SHP77 treated with DMSO at 0.1 percent for 48 hours (cell line): ENCODE measurements at places on chromosomes 11 and 22.

- DNase-seq, result no peak
These were observed 44.6 kb downstream of the ANKRD42 start for GRCh38 chr11:83238111-83238510.

GRCh38 chr22:44639891-44640617, 62.0 kb upstream of the PRR5 start:
- DNase-seq, result no peak

- DNase-seq, result no peak
These were observed 57.9 kb downstream of the ST3GAL4 start for GRCh38 chr11:126413426-126413825.

DNA sequence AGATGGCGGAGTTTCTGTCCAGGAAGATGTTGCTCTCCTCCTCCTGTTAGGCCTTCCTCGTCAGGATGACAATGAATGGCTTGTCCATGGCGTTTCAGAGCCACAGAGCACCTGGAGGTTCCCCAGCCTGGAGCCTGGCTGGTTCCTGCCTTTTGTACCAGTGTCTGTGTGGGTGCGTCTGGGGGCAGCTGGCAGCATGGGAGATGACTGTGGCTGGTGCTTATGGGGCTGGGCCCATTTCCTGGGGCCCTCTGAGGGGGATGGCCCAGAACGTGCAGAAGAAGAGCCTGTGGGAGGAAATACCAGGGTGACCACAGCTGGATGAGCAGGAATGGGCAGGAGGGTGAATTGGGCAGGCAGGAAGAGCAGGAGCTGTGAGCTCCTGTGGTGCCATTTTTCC, 6.7 kb downstream of the SLC37A2 start:
- no peak for DNase-seq

- no peak for DNase-seq
These were observed 16.2 kb upstream of the ST3GAL4 start for GRCh38 chr11:126339073-126339862.

- DNase-seq, result no peak
These were observed 273.9 kb upstream of the CHORDC1 start for GRCh38 chr11:90496722-90497121.

DNA sequence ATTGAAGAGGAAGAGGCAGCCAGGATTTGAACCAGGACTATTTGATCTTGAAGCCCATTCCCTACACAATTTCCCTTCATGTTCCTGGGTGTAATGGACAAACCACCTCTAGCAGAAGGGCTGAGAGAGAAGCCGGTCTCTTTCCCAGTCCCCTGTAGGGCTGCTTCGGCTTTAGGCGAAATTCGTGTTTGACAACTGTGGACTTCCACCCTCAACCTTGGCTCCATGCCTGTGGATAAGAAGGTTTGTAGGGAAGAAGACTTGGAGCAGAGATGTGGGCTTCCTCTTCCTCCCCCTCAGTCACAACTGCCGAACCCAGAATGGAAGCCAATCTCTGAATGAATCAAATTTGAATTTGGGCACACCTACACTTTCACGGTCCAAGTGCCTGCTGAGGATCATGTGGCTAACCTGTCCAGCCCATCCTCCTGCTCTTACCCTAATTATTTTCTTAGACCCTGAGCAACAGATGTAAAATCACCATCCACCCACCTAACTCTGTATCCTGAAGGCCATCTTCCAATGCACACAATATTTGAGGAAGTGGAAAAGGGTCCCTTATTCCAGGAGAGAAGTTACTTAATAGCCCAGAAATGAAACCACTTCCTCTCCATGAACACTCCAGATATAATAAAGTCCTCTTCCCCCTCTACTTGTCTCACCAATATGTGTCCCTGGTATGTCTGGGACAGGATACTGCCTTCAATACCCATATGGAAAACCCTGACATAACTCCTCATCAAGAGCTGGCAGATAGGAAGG, 10.1 kb upstream of the SCN2B start:
- DNase-seq, result no peak

- DNase-seq, result no peak
These were observed 86.9 kb upstream of the NNMT start for GRCh38 chr11:114209343-114209742.

DNA sequence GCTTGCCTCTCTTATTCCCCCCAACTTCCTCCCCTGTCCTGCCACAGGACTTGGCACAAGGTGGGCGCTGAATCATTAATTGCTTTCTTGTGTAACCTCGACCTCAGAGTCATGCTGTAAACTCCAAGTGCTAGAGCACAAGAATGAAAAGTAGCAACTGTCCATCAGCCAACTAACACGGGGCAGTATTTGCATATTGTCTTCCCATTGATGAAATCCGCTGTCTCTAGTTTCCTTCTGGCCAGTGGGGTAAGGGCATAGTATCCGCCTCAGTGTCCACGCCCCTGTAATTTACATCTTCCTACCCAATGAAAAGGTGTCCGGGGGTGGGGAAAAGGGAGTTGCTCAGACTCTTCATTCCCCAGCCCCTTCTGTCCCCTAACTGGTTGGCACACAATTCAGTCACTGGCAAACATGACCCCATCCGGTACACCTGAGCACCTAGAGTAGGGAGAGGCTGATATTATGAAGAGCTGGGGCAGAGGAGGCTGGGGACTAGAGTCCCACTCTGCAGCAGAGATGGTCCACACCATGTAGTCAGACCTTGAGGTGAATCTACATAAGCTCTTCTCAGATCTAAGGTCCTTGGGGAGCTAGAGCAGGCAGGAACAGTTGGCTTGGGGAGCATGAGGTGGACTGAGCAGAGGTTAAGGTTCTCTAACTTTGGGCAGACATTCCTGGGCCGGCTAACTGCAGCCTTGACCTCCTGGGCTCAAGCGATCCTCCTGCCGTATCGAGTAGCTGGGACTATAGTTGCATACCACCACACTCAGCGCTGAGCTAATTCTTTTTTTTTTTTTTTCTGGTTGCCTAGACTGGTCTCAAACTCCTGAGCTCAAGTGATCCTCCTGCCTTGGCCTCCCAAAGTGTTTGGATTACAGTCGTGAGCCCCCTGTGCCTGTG, 6.8 kb upstream of the GGA1 start:
- DNase-seq, result peak; percentile 6

DNA sequence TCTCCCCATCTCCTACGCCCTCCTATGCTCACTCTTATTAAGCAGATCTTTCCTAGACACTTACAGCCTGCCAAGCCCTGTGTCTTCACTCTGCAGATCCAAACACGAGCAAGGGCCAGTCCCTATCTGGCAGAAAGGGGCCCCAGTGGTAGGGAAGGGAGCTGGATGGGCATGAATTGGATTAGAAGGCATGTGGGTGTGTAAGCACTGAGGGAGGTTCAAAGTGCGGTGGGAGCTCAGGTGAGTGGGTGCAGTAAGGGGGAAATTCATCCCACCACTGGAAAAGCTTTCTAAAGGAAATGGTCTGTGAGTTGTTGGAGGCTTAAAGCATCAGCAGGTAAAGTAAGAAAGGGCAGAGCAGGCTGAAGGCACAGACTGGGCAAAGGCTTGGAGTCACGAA, 5.5 kb downstream of the TMEM132A start:
- no peak for DNase-seq

DNA sequence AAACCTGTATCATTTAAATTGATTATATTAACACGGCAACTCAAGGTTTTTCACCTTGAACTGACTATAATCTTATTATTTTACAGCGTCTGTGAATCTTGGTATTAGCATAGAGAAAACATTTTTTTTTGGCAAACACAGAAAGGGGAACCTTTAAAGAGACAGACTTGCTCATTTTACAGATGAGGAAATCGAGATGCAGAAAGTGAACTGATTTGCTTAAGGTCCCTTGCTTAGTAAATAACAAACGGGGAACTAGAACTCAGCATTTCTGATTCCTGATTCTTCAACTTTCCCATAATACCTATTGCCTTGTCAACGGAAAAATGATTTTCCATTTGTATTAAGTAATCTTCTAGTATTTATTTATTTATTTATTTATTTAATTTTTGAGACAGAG, 33.2 kb upstream of the CECR2 start:
- DNase-seq, result no peak

- no peak for DNase-seq
These were observed 436.3 kb downstream of the DYNC2H1 start for GRCh38 chr11:103545551-103545950.

DNA sequence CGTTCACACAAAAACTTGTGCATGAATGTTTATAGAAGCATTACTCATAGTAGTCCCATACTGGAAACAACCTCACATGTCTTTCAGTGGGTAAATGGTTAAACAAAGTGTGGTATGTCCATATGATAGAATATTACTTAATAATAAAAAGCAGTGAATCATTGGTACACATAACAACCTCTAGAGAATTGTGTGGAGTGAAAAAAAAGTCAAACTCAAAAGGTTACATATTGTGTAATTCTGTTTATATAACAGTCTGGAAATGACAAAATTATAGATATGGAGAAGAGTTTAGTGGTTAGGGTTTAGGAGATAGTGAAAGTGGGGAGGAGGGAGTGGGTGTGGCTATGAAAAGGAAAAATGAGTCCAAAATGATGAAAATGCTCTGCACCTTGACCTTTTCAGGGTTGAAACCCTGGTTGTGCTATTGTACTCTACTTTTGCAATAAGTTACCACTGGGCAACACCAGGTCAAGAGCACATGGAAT, 243.4 kb upstream of the DDI1 start:
- DNase-seq, result no peak

- no peak for DNase-seq
These were observed 3.5 kb upstream of the TPBGL start for GRCh38 chr11:75237050-75237449.

DNA sequence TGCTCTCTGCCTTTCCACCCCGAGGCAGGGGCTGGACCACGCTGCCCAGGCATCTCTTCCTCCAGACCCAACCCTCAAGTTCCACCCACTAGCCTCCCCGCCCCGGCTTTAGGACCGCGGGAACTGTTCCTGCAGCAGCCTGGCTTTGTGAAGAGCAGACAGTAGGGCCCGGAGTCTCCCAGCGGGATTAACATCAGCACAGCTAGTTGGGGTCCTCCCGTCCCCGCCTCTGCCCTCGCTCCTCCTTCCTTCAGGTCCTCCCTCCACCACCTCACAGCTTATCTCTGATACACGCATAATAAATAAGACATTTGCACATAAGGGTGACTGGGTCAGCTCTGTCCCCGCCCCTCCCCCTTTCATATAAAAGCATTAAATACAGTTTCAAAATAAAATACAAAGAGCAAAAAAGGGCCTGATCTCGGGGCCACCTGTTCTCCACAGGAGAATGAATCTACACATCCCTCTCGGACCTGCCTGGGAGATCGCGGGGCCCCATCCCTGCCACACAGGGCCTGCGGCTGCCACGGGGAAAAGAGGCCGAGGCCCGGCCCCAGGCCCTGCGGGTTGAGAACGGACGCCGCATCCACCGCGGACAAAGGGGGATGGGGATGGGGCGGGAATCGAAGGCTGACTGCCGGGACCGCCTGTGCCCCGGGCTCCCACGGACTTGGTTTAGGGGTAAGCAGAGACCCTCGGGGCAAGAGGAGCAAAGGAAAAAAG, 6.5 kb downstream of the ZFTA start:
- DNase-seq, result no peak

DNA sequence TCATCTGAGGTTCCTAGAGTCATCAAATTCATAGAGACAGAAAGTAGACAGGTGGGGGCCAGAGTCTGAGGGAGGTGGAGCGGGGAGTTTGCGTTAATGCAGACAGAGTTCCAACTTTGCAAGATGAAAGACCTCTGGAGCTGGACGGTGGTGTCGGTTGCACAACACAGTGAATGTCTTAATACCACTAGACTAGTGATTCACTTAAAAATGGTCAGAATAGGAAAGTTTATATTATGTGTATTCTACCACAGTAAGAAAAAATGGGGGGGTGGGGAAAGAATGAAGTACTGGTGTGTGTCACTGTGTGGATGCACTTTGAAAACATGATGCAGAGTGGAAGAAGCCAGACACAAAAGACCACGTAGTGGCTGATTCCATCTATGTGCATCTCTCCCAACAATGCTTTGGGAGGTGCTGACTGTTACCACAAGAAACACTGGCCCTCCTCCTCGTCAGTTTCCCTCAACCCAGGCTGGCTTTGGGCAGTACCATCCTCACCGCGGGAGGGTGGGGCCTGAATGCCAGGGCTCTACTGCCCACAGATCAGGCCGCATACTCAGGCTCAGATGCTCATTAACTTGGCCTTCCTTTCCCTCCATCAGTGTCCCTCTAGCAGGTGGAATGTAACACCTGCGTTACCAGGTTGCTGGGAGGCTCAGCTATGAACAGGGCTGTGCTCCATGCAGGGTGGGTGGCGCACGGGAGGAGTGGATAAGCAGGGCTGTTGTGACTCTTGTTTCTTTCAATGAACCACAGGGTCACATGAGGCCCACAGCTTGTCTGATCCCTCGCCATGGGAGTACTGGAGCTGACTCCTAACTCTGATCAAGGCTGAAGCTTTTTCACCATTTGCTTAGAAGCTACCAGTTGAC, 297.0 kb downstream of the CTTN start:
- no peak for DNase-seq

- no peak for DNase-seq
These were observed 2.5 kb downstream of the SELENOO start for GRCh38 chr22:50203288-50203687.

DNA sequence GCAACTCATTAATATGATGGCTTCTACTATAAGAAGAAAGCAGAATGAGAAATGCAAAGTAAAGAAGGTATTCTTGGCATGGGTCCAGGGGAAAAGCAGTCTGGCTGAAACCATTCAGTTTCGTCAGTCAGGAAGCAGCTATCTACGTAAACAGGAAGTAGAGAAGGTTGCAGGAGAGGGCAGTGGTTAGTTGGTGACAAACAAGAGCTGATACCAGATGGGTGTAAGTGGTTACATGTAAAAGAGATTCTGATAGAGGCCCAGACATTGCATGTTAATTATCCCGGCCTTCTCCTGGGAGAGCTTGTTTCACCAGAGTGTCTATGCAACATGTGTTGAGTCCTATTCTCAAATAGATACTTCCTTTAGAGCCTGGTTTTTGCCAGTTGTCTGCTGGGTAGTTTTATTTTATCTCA, 58.4 kb upstream of the PSMA1 start:
- DNase-seq, result no peak

DNA sequence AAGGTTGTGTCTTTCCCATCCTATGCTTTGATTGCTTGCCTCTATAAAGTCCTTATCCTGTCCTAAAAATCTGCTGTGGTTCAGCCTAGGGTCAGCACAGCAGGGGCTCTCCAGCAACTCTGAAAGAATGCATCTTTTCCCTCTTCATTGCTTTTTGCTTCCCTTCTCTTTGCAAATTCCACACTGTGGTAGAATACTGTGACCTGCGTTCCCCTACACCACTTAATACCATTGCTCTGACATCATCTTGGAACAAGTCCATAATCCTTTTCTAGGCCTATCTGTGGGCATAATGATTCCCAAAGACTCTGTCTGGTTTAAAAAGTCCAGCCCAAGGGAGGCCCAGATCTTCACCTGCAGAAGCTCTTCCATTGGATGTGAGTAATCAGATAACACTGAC, 177.7 kb downstream of the NAV2 start:
- no peak for DNase-seq

DNA sequence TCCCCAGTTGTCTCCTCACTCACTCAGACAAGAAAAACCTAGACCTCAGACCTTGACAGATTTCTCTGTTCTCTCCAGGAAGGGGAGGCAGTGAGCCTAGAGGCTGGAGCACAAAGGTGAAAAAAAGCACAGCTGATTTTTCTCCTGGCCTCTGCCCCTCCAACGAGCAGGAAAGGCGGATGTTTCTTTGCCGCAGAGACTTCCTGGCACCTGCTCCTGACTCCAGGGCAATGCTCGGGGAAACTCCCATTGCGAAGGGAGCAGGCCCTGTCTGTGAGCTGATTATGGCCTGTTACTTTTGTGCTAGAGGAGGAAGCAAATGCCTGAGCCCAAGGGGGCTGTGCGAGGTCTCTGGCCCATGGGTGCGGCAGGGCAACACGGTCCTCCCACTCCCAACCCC, 25.4 kb downstream of the MS4A10 start:
- no peak for DNase-seq
